Mesenchymal stem cell (in vitro differentiated cells and primary cell): ENCODE measurements at places on chromosomes 4 and X.

GRCh38 chrX:56026815-56027214 lies 205.3 kb upstream of the KLF8 start:
- DNase-seq, result no peak
- H3K27me3 ChIP-seq, result no peaks in the 10 kb centered on the region
- H3K27ac ChIP-seq, result no peak overlapping the region
- H3K36me3 ChIP-seq, result no peaks in the 10 kb centered on the region

DNA sequence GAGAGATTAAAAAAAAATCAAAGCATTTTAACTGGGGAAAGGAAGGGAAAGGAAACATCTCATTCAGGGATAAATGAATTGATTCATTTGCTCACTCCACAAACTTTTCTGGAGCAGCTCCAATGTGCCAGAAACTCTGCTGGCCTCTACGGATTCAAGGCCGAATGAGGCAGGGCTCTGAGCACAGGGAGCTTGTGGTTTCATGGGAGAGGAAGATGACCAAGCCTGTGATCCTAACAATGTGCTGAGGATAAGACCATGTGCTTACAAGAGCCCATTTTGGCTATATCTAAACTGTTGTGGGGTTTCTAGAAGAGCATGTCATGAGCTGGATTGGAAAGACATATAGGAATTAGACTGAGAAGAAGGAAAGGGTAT lies 137.5 kb downstream of the ZNF674 start:
- no peak for DNase-seq
- H3K36me3 ChIP-seq, result no peaks in the 10 kb centered on the region
- peaks cover 16% of the 10 kb centered on the region for H3K27me3 ChIP-seq
- no peaks in the 10 kb centered on the region for H3K4me1 ChIP-seq

- H3K4me1 ChIP-seq, result no peaks in the 10 kb centered on the region
- no peaks in the 10 kb centered on the region for H3K27me3 ChIP-seq
- no peak overlapping the region for H3K27ac ChIP-seq
- DNase-seq, result no peak
- H3K4me3 ChIP-seq, result no peak overlapping the region
Measured at GRCh38 chr4:80963051-80963450, 67.5 kb upstream of the BMP3 start.

DNA sequence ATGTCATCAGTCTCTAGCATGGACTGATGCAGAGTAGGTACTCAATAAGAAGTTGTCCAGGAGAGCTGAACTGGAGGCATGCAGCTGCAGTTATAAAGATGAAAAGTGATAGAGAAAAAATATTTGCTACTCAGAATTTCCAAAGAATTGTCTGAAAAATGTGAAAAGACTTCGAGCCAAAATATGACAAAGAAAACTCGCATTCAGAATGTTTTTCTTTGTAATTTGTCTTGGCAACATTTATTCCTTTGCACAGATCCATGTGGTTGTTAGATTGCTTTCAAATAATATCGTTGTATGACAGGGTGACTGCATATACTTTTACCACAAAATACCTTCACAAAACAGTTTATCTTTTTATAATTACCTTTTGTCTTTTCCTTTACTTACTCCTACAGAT lies 128.0 kb upstream of the SLC4A4 start:
- no peak overlapping the region for H3K27ac ChIP-seq
- H3K4me3 ChIP-seq, result no peak overlapping the region

DNA sequence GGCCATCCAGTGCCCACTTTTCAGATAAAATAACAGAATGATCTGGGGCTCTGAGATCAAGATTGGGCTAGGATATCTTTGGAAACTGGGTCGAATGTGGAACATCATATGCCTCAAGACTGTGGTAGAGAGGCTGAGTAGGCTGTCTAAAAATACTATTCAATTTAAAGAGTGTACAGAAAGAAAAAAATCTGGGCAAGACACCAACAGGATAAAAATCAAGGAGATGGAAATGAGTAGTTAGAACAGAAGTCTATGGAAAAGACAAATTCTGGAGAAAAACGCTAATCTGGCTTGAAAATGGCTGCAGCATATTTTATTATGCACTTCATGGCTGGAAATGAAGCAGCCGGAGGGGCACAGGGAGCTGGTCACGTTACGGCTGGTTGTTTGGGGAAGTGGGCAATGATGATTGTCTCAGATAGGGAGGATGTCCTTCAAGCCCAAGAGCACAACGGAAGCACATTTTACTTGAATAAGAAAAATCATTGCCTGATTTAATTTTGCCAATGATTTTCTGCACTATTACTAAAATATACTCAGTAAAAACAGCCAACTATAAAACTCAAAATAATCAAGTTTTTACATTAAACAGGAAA lies 27.1 kb upstream of the MAPK10 start:
- no peak overlapping the region for H3K27ac ChIP-seq
- DNase-seq, result no peak
- H3K36me3 ChIP-seq, result no peaks in the 10 kb centered on the region
- no peak overlapping the region for H3K4me3 ChIP-seq

GRCh38 chr4:184395971-184396391 lies 78.4 kb downstream of the IRF2 start:
- H3K27me3 ChIP-seq, result no peaks in the 10 kb centered on the region
- H3K4me1 ChIP-seq, result peaks cover 7% of the 10 kb centered on the region
- peak; percentile 64 for DNase-seq
- peaks cover 70% of the 10 kb centered on the region for H3K36me3 ChIP-seq

DNA sequence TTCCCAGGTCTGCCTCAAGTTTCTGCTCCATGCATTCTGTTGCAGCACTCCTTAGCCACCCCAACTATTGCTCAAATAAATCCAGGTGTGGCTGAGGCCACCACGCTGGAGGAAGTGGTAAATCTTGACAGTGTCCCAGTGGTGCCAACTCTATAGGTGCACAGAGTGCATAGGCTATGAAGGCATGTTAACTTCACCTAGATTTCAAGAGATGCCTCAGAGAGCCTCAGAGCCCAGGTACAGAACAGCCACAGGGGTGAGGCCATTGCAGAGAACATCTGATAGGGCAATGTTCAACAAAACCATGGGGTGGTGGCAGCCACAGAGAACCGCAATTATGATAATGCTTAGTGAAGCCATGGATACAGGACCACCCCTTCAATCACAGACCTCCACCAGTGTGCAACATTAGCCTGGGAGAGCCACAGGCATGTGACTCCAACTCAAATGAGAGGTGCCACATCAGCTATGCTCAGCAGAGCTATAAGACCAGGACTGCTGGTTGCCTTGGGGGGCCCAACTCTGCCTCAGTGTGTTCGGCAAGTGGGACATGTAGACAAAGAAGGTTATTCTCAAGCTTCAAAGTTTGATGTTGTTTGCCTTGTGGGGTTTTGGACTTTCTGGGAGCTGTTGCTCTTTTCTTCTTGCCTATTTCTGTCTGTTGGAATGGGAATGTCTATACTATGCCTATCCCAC lies 468.7 kb downstream of the ANKRD50 start:
- no peak overlapping the region for H3K27ac ChIP-seq
- H3K4me1 ChIP-seq, result no peaks in the 10 kb centered on the region
- H3K27me3 ChIP-seq, result no peaks in the 10 kb centered on the region
- no peak overlapping the region for H3K4me3 ChIP-seq
- H3K36me3 ChIP-seq, result no peaks in the 10 kb centered on the region

- H3K36me3 ChIP-seq, result no peaks in the 10 kb centered on the region
- H3K4me1 ChIP-seq, result no peaks in the 10 kb centered on the region
- no peak for DNase-seq
- no peak overlapping the region for H3K27ac ChIP-seq
- no peaks in the 10 kb centered on the region for H3K27me3 ChIP-seq
Measured at GRCh38 chr4:175071123-175071522, 153.0 kb downstream of the ADAM29 start.

- H3K27ac ChIP-seq, result no peak overlapping the region
- DNase-seq, result no peak
- no peaks in the 10 kb centered on the region for H3K36me3 ChIP-seq
- no peaks in the 10 kb centered on the region for H3K27me3 ChIP-seq
- H3K4me1 ChIP-seq, result no peaks in the 10 kb centered on the region
Measured at GRCh38 chrX:4239650-4240540, 526.4 kb upstream of the PRKX start.

GRCh38 chrX:150119323-150119722 lies 181.0 kb upstream of the EOLA2 start:
- H3K4me1 ChIP-seq, result no peaks in the 10 kb centered on the region
- no peak for DNase-seq
- no peaks in the 10 kb centered on the region for H3K36me3 ChIP-seq

DNA sequence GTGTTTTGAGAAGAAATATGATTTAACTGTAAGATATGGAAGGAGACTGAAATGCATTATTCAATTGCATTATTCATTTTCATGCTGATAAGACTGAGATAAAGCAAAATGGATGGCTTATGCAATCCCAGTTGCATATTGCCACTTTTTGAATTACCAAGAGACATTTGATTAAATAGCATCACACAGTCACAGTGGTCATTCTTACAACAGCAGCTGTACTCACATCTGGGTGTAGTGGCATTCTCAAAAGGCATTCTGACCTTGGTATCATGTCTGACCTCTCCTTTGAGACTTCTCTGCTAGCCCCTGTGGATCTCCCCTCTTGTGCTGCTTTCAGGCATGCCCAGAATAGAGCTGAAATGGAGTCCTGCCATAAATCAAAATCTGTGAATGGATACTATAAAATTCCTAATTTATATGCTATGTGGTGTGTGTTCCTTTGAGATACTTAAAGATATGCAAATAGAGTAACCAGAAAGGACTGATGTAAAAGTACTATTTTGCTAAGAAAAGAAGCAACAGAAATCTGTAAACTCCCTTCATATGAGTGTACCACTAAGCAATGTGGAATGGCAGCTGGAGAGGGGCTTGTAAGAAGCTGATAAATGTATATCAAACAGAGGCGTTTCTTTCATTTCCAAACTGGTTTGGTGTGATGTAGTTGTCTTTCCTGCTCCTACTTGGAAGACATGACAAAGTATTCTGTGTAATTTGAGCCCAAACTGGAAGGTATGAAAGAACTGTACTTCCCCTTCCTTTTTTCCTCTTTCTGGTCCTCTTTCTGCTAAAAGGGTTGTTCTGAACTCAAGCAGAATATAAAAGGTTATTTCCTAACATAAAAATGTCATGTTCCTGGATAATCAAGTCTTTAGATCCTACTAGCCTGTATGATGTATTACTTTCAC lies 25.4 kb upstream of the METAP1 start:
- H3K4me3 ChIP-seq, result no peak overlapping the region
- H3K27ac ChIP-seq, result no peak overlapping the region

DNA sequence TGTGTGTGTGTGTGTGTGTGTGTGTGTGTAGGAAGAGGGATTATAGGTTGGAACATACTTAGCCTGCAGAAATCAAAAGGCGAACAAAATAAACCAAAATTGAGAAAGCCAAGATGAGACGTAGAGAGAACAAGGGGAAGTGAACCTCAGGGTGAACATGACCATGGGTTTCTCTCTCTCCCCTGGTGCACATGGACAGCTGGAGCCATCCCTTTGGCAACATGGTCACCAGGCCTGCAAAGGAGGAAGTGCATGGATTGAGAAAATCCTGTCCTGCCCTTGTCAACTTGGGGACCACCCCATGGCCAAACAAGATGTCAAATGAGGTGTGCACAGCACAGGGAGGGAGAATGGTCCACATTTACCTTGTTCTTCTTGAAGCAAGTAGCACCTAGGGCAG lies 23.1 kb downstream of the LGI2 start:
- no peak for DNase-seq
- peaks cover 8% of the 10 kb centered on the region for H3K36me3 ChIP-seq
- no peak overlapping the region for H3K27ac ChIP-seq
- H3K4me3 ChIP-seq, result no peak overlapping the region
- H3K4me1 ChIP-seq, result no peaks in the 10 kb centered on the region

- H3K27ac ChIP-seq, result no peak overlapping the region
- H3K27me3 ChIP-seq, result no peaks in the 10 kb centered on the region
- peaks cover 6% of the 10 kb centered on the region for H3K36me3 ChIP-seq
- no peaks in the 10 kb centered on the region for H3K4me1 ChIP-seq
- no peak for DNase-seq
Measured at GRCh38 chr4:15610855-15611254, 44.3 kb downstream of the FBXL5 start.

DNA sequence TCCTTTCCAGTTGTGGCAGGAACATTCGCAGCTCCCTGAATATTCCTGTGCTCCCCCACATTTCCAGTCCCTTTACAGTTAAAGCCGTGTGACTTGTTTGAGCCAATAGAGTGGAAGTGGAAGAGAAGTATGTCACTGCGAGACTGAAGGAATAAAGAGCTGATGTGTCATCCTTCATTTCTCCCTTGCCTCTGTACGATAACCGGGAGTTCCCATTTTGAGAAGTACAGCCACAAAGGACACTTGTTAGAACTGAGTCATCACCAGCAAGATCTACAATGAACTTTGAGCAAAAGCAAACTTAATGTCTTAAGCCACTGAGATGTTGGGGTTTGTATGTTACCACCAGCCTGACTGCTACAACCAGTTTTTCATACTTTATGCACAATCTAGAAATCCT lies 92.3 kb downstream of the SPRY1 start:
- H3K27me3 ChIP-seq, result no peaks in the 10 kb centered on the region
- H3K36me3 ChIP-seq, result no peaks in the 10 kb centered on the region
- peak; percentile 91 for DNase-seq
- no peaks in the 10 kb centered on the region for H3K4me1 ChIP-seq
- H3K27ac ChIP-seq, result no peak overlapping the region
- no peak overlapping the region for H3K4me3 ChIP-seq

GRCh38 chrX:15903186-15903681 lies 48.6 kb upstream of the AP1S2 start:
- no peaks in the 10 kb centered on the region for H3K36me3 ChIP-seq
- DNase-seq, result no peak
- no peak overlapping the region for H3K4me3 ChIP-seq
- H3K27ac ChIP-seq, result no peak overlapping the region
- H3K27me3 ChIP-seq, result no peaks in the 10 kb centered on the region

GRCh38 chrX:38857736-38858523 lies 56.7 kb downstream of the MID1IP1 start:
- H3K27ac ChIP-seq, result no peak overlapping the region
- H3K36me3 ChIP-seq, result no peaks in the 10 kb centered on the region

- H3K4me1 ChIP-seq, result no peaks in the 10 kb centered on the region
- DNase-seq, result no peak
Measured at GRCh38 chr4:15100994-15101695, 98.9 kb downstream of the CPEB2 start.
